ENCODE measurements at places on chromosomes 11 and 22.

DNA sequence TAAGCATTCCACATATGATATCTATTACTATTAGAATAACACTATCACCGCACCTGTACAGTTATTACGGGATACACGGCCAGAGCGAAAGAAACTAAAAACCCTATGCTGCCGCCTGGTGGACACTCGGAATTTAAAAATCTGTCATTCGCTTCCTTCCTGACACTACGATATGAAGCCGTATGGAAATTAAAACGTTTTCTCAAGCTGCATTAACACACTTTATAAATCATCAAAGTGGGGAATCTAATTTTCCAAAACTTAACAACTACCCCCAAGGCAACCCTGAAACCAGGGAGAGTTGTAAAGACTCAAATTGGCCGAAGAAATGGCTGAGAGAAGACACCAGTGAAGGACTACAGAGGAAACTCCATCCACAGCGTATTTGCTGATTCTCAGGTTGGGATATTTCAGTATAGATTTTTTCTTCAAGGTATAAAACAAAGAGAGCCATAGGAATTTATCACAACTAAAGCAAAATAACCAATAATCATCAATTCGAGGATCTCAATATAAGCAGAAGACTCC is 1.4 kb downstream of the CCDC73 start:
- no peak for DNase-seq

GRCh38 chr22:26325641-26326040 is 103.4 kb upstream of the ASPHD2 start:
- no peak for DNase-seq

DNA sequence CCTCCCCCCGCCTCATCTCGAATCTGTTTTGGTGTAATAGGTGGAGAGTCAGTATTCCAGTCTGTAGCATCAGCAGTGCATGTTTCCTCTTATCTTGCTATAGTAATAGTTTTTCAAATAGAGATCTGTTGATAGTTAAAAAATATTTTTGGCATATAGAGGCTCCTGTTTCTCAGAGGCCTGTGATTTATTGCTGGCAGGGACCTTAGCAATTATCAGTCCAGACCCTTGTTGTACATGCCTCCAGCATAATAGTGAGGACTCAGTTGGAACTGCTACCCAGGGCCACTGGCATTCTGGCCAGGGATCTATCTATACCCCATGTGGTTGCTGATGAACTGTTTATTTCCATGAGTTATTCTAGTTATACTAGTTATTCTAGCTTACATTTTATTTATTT is 52.6 kb downstream of the SPECC1L start:
- no peak for DNase-seq

GRCh38 chr22:37526376-37526775 is 7.2 kb upstream of the CARD10 start:
- no peak for DNase-seq

GRCh38 chr11:48116437-48117228 is 100.0 kb upstream of the OR4B1 start:
- no peak for DNase-seq

DNA sequence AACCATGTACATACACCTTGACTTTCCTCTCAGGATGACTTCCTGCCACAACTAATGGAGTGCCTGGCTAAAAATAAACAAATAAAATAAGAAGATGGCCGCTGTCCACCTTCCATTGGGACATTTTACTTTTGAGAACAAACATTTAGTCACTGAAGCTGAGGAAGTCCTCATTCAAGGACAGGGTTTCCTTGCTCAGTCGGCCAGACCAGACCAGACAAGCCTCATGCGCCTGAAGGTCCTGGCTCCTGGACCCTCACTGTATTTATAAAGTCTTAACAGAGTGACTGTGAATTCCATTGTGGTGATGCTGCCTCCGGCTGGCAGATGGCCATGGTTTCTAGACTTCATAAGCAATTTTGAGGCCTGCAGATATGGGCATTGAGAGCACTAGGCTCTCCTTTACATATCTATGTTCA is 114.5 kb downstream of the MAML2 start:
- peak; percentile 20 for DNase-seq

DNA sequence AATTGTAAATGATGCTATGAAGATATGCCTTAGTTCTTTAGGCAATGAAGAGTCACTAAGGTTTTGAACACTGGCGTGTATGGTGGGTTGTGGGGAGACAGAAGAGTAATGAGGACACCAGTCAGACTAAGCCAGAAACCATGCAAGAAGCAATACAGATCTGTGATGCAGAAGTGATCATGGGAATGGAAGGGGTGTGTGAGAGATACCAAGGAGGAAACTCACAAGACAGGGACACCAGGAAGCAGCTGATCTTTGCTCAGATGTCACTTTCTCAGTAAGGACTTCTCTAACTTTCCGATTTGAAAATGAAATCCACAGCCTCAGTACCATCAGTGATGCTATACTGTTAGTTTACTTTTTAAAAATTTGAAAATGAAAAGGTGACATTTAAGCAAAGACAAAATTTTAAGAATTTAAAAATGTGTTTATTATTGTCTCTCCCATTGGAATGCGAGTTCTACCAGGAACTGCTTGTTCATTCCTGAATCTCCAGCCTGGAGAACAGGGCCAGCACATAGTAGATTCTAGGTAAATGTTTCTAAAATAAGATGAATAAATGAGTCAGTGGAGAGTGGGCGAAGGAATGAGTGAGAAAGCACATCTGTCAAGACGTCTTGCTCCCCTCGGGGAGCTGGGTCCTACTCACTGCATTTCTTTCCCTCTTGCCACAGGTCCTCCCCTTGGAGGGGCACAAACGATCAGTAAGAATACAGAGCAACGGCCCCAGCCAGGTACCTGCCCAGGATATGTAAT is 60.4 kb downstream of the KCNJ1 start:
- DNase-seq: no peak

All from H54 (cell line).